ENCODE measurements at places on chromosomes 16 and 17.

- no peak for DNase-seq
These were observed 93.5 kb downstream of the GOSR1 start for GRCh38 chr17:30570596-30571265.

DNA sequence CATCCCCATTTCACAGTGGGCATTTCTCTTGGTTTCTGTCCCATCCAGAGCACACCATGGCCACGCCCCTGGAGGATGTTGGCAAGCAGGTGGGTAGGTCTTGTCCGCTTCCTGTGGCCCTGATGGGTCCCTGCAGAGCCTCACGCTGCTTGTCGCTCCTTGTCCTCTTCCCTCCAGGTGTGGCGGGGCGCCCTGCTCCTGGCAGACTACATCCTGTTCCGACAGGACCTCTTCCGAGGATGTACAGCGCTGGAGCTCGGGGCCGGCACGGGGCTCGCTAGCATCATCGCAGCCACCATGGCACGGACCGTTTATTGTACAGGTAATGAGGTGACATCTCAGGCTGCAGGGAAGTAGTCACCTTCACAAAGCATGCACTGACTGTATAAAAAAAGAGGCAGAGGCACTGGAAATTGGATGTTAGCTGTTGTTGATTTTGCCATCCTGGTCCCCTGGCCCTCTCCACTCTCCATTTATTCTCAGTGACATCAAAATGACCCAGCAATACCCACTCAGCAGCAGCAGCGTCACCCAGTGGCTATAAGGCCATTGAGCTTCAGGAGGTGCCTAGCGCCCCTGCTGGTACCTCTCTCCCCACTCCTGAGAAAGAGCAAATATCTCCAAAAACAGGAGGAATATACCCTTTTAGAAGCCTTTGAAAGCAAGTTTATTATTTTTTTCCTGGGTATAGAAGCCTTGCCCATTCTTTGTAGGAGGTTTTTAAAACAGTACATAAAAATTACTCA is 13.7 kb downstream of the METTL22 start:
- DNase-seq, result peak; percentile 24

DNA sequence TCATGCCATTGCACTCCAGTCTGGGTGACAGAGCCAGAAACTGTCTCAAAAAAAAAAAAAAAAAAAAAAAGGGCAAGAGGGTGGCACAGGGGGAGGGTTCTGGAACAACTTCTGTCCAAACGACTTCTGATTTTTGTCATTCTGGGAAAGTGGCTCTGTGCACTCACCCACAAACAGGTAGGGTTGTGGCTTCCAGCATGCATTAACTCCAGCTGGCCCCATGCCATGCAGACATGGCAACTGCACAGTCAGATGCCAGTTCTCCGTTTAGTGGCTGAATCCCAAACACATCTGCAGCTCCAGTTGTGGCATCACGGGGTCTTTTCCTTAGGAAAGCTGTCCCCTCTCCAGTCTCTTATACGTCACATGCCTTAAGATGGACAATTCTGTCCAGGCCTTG is 30.3 kb downstream of the B4GALNT2 start:
- no peak for DNase-seq

DNA sequence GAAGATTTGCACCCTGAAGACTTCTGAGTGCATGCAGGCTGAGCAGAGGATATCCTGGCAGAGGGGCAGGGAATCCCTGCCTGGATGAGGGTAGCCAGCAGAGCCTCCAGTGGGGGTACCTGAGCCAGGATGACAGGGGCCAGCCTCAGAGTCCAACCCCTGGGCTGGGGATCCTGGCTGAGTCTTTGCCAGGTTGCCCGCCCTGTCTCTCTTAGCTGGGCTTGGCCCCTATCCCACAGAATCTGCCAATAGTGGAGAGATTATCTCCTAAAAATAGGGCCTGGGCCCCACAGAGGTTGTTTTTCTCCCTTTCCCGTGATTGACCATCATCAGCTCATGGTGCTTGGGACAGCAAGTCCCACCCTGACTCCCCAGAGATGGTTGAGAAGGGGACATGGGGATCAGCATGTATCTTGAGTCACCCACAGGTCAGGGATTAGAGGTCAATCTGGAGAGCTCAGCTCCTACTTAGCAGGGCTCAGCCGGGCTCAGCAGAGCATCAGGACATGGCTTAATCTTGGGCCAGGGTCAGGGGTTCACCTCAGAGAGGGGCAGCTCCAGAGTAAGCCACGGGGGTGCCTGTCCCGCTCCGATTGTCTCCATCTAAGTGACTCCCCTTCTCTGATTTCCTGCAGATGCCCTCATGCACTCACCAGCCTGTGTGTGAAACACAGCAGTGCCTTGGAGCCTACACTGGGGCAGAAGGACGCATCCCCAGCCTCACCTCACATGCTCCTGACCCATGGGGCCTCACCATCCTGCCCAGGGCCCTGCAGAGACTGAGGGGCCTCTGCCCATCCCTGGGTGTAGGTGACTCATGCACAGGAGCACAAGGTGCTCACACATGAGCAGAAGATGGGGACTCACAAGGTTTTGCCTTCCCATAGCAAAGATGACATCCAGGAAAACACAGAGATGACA is 11.5 kb downstream of the CDH16 start:
- no peak for DNase-seq

GRCh38 chr16:68126395-68126794 is 41.2 kb downstream of the NFATC3 start:
- no peak for DNase-seq

GRCh38 chr17:44956998-44957981 is 9.7 kb upstream of the KIF18B start:
- no peak for DNase-seq

GRCh38 chr17:49414271-49414621 is 436 bp downstream of the PHB1 start:
- DNase-seq, result no peak

DNA sequence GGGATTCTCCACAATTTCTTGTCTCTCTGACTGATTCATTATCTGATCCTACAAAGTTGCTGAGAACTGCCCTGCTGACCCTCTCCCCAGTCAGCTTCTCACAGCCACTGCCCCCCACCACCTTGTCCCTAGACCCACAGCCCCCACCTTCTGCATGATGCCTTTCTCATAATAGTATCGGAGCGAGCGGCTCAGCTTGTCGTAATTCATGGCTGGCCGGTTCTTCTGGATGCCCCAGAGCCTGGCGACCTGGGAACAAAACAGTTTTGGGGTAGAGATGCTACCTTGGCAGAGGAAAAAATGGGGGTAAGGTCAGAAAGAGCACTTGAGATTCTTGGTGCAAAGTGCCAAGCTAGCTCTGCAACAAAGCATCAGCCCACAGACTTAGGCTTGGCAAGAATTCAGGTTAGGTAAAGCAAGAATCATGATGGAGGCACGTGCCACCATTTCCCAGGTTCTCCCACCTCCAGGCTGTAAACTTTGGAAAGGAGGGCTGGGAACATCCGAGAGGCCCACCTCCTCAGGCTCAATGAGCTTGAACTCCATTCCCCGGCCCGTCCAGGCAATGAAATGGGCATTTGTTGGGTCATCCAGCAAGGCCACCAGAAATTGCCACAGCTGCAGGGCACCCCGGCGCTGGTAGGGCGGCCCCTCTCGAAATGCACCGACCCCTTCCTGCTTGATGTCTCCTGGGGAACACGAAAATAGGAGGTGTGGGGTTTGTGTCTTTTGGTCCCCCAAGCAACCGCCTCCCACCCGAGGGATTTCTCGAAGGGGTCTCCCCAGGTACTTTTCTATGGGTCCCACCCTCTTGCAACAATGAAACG is 16.9 kb downstream of the ETV4 start:
- no peak for DNase-seq

GRCh38 chr16:55645986-55646385 is 9.8 kb upstream of the SLC6A2 start:
- DNase-seq, result no peak

GRCh38 chr17:82330322-82331239 is 3.0 kb downstream of the SECTM1 start:
- peak; percentile 43 for DNase-seq

DNA sequence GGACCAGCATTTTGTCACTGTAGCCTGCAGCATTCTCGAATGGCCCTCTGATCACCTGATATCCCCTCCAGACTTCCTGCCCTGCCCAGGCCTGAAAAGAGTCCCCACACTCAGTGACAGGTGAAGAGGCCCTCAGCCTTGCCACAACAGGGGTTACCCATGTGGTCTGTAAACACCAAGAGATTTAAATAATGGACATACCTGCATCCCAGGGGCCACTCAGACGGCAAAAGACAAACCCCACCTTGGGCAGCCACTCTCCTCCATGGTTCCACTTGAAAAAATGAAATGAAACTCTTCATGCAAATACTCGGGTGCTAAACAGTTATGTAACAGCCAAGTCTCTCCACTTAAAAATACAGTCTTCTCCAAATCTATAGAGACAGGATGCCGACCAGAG is 22.9 kb upstream of the PECAM1 start:
- DNase-seq, result no peak

DNA sequence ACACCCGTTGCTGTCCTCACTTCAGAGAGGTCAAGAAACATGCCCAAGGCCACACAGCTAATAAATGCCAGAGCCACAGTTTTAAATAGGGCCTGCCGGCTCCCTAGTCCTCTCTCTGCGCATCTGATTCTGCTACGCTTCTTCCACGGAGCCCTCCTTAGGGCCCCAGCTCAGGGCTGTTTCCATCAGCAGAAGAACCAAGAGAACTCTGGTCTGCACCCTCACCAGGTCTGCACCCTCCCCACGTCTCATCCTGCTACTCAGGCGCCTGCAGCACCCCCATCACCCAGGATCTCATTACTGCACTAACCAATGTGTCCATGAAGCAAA is 79.5 kb upstream of the NKD1 start:
- no peak for DNase-seq

DNA sequence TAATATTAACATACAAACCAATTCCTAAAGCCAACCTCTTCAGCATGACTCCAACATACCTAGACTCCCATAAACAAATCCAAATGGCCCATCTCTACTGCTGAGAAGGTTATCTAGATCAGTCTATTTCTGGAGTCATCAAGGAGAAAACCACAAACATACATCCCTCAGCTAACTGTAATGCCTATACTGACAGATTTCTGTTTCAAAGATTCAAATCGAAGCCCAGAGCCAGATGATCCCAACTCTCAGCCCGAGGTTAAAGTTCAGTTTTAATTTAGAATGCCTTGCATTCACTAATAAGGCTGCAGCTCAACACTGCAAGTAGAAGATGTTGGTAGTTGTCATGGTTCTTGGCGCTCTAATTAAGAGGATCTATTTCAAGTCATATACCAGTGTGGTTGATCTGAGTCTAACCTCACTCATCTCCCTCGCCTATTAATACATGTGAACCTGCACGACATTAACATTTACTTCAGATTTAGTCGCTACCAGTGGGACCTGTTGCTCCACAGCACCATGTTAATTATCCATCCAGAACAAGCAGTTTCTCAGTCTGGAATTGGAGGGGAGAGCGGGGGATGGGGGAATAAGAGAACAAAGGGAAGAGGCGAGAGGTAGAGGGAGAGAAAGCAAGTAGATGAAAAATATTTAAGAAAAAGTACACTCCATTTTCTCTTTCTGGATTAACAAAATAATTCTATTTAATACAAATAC is 15.4 kb downstream of the PHF12 start:
- DNase-seq, result no peak

DNA sequence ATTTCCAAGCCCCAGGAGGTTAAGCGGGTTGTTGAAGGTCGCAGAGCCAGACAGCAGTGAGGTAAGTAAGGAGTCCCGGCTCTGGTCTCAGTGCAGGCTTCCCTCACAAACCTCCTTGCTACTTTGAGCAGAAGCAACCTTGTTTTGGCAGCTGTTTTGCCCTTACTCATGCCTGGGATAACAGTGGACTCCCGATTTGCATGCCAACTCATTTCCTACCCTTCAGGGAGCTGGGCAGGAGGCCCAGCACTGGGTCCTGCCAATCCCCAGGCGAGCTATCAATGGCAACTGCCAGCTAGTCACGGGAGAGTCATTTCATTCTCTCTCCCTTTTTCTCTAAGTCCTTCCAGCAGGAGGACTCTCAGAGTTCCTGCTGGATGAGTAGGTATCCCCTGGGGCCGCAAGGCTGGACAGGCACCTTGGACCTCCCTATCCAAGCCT is 72.0 kb upstream of the KSR1 start:
- peak; percentile 75 for DNase-seq

DNA sequence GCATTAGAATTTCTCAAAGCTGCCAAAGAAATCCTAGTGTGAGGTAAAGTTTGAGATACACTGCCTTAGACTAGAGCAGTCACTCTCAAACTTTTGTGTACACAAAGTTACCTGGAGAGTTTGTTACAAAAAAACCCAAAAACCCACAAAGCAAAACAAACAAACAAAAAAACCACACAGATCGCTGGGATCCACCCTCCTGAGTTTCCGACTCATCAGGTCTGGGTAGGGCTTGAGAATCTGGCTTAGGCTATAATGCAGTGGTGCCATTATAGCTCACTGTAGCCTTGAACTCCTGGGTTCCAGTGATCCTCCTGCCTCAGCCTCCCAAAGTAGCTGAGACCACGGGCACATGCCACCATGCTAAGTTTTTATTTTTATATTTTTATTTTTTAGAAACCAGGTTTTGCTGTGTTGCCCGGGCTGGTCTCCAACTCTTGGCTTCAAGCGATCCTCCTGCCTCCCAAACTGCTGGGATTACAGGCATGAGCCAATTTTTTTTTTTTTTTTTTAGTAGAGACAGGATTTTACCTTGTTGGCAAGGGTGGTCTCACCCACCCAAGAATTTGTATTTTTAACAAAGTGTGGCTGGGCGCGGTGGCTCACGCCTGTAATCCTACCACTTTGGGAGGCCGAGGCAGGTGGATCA is 22.3 kb upstream of the SMG1 start:
- no peak for DNase-seq

DNA sequence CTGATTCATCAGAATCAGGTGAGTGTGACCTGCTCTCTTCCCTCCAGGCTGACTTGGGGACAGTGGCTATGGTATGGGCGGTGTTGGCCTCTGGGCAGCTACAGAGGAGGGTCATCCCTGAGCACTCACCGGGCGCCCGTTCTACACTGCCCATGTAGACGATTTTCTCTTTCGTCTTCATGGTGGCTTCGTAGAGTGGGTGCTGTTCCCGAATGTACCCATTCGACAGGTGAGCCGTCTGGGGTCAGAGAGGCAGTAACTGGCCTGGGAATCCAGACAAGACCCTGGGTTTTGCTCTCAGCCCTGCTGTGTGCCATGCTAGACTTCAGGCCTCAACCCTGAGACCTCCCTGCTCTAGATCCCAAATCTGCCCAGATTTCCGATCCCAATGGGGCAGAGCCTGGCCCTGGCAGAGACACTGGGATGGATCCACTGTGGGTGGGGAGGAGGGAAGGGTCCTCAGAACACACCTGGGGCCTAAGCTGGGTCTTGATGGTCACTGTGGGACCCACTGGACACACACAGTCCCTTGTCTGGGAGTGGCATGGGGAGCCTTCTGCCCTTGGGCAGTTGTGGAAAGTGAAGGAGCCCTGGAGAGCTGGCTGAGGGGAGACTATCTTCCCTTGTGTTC is 13.2 kb downstream of the USP6 start:
- no peak for DNase-seq

DNA sequence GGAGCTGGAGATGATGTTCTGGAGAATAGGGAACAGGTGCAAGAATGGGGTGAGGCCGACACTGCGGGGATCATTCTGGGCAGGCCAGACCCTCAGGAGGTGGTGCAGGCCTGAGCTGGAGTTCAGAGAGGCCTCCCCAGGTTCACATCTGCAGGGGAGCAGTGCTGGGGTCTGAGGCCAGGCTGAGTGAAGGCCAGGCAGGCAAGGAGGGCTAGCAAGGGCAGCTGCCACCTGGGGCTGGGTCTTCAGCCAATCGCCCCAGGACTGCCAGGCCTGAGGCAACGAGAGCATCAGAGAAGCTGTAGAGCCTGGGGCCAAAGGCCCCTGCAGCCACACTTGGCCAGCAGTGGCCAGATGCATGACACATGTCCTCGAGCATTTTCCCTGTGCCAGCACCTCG is 14.5 kb downstream of the FOXN1 start:
- DNase-seq, result no peak

All from amniotic epithelial cell (primary cell).